ENCODE measurements at places on chromosomes 12 and 14.

DNA sequence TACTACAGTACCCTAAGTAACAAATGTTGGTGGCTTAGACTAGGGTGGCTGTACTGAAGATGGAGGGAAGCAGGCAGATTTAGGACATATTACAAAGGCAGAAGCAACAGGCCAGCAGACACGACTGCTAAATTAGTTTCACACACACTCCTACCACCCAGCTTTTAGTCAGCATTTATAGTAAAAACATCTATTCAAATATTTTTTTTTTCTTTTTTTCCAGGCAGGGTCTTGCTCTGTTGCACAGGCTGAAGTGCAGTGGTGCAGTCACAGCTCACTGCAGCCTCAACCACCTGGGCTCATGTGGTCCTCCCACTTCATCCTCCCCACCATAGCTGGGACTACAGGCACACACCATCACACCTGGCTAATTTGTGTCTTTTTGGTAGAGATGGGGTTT lies 72.9 kb downstream of the CDK17 start:
- DNase-seq: no peak

DNA sequence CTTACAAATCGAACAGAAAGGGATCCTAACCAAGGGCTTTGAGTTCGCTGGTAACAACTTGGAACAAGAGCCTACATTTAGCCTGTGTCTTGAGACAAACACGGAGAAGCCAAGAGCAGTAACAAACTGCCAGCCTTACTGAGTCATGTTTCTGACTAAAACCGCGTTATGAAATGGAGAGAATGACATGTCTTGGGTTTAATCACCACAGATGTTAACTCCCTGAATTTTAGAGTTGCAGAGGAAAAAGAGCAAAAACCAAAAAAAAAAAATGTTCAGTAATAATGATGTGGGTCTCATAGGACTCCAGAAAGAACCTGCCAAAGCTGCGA lies 1.0 kb downstream of the BLTP3B start:
- peak; percentile 80 for DNase-seq

- peak; percentile 93 for DNase-seq
These were observed 103.4 kb upstream of the MAP1LC3B2 start for GRCh38 chr12:116455540-116456329.

GRCh38 chr12:104957719-104958000 lies 430 bp downstream of the SLC41A2 start:
- peak; percentile 17 for DNase-seq

- DNase-seq: no peak
These were observed 22.8 kb downstream of the CRACR2A start for GRCh38 chr12:3730111-3730510.

DNA sequence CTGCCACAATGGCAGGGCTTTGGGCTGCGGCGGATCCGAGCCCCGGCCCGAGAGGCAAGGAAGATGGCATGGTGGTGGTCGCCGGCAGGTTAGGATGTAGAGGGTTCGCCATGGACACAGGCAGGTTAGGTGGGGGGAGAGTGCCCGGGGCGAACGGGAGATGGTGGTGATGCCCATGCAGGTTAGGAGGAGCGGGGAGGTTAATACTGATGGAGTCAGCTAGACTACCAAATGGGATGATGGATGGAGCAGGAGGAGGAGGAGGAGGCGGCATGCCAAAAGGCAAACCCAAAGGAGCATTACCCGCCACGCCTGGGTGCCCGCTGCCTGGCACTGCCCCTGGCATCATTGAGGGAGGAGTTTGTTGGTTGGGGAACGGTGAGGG lies 6.2 kb downstream of the MYL6 start:
- DNase-seq: peak; percentile 26

- DNase-seq: no peak
These were observed 150.0 kb upstream of the GSC start for GRCh38 chr14:94919896-94920295.

DNA sequence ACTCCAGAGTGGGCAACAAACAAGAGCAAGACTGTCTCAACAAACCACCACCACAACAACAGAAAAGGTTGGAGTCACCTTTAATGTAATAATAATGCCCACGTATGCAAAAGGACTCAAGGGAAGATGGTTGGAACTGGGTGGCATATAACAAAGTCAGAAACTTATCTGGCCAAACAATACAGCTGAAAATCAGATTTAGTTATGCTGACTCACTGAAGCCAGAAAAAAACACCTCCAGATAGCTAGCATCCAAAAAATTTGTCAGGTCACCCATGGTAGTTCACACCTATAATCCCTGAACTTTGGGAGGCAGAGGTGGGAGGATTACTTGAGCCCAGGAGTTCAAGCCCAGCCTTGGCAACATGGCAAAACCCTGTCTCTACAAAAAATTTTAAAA lies 24.4 kb downstream of the SLC11A2 start:
- DNase-seq: no peak

DNA sequence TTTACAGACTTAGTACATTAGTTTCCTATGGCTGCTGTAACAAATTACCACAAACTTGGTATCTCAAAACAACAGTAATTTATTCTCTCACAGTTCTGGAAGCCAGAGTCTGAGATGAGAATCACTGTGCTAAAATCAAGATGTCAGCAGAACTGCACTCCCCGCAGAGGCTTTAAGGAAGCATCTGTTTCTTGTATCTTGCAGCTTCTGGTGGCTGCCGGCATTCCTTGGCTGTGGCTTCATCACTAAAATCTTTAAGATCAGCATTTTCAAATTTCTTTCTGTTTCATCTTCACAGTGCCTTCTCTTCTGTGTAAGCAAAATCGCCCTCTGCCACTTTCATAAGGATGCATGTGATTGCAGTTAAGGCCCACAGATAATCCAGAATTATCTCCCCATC lies 9.4 kb downstream of the STON2 start:
- DNase-seq: no peak

DNA sequence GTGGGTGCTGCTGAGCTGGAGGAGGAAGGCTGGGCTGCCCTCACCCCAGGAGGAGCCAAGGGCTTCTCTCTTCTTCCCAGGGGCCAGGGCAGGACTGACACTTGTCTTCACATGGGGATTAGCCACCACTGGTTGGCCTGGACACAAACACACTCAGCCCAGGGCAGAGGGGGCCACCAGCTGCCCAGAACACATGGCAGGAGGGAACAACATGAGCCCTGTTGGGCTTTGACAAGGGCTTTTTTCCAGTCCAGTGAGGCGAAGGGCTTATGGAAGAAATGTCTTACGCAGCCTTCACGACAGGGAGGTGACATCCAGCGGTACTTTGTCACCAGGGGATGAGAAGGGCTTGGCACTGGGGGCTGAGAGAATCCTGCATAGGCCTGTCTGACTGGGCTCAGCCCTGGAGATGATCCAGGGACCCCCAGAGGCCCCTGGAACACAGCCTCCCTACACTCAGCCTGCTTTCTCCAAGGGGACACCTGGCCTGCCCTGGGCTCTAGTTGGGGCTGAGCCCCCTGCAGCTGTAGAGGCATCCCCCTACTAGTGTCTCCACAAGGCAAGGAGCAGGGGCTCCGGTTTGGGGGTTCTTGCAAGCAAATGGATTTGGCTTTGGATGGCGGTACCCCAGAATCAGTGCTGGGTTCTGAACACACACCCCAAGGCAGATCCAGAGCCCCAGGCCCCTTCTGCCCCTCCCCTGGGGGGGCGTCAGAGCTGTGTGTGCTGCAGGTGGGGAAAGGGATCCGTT lies 18.9 kb downstream of the ARL6IP4 start:
- DNase-seq: no peak
